Kidney capillary endothelial cell (primary cell): ENCODE measurements at places on chromosomes 4 and X.
A peak's percentile ranks its signal among the peaks of the same experiment; 100 is the strongest.

DNA sequence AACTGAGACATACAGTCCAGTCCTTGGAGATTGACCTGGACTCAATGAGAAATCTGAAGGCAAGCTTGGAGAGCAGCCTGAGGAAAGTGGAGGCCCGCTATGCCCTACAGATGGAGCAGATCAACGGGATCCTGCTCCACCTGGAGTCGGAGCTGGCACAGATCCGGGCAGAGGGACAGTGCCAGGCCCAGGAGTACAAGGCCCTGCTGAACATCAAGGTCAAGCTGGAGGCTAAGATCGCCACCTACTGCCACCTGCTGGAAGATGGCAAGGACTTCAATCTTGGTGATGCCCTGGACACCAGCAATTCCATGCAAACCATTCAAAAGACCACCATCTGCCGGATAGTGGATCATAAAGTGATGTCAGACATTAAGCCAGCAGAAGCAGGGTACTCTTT lies 20.4 kb upstream of the FRMPD3 start:
- peak; percentile 8 for DNase-seq

- DNase-seq = no peak
These were observed 9.9 kb downstream of the BCAP31 start for GRCh38 chrX:153714256-153714655.

DNA sequence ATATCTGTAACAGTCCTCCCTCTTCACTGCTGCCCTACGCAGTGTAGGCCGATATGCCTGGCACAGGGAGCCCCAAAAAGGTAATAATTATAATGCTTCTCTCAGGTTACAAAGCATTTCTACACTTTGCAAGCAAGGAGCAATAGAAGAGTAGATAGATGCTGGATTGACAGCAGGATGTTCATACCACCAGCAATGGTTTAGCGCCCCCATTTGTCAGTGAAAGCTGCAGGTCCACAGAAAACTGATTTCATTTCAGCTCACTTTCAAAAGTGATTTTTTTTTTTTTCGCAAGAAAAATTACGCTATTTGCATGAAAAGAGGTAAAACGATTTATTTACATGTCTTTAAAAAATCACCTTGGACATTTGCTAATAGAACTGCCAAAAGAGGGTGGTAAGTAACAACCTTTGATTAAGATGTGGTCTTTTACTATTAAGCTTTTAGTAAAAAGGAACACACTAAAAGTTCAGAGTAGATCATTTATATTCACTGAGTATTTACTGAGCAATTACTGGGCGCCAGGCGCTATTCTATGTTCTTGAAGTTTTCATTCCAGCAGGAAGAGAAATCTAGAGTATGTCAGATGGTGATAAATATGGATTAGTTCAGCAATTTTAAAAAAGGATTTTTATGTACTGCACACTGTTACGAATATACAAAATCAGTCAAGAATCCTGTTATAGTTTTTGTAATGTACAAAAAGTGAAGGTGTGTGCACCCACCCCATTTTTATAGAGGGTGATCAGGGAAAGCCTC lies 34.4 kb downstream of the HPF1 start:
- no peak for DNase-seq

DNA sequence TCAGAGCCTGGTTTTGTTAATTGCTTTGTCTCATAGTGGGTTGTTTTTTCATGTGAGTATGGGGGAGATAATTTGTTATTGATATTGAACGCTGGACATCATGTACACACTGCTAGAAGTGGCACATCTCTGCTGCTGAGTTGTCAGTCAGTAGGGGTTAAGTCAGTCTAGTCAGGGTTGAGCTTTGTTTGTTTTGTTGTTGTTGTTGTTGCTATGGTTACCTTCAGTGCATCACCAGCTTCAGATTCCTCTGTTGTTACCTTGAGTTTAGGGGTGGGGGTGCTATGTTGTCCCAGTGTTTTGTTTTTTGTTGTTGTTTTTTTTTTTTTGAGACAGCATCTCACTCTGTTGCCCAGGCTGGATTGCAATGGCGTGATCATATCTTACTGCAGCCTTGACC lies 9.9 kb downstream of the YIPF6 start:
- DNase-seq = no peak

DNA sequence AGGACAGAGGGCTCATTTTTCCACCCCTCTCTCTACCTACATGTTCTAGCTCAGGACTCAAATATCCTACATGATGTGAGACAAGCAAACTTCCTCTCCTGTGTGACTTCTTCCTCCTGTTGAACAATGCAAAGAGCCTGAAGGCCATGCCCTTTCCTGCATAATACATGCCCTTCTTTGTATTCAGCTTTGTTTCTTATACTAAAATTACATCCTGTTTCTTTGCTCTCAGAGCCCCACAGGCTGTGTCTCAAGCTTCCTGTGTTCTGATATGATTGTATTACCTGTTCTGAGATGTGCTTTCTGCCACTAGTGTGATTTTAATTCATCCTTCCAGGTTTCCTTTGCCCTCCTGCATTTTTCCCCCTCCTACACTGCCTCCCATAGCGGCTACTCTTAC lies 166.4 kb upstream of the AFF2 start:
- DNase-seq = no peak

- no peak for DNase-seq
These were observed 354.0 kb downstream of the HS3ST1 start for GRCh38 chr4:11074581-11075241.

DNA sequence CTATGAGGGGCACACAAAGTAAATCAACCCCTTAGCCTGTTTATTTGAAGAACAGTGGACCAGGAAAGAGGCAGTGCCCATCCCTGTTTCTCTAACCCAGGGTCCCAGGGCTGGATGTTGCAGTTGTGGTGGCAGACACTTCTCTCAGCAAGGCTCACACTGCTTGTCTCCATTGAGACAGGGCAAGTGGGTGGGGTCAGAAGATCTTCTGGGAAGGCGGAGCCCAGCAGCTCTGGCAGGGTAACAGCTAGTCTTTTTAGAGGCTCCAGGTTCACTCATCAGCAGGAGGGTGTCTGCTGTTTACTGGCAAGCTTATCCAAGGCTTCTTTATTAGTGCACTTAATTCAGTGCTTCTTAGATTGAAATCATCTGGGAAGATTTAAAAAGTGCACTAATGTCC lies 659.8 kb upstream of the DIPK2B start:
- no peak for DNase-seq

- DNase-seq = no peak
These were observed 16.8 kb downstream of the BCAP31 start for GRCh38 chrX:153707406-153707805.

DNA sequence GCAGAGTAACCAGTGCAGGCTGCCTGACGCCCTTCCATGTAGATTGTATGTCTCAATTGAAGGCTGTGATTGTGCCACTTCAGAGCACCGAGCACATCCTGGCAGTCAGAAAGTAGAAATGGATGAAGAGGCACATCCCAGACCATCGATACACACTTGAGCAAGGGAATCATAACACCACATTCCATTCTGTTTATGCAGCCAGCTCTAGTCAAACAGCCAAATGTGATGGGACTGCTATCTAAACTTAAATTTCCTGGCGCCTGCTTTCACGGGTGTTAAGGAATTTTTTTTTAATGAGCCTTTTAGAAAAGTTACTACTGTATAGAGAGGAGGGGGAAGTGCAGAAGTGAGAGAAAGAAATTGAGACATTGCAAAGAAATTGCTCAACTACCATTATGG lies 84.4 kb downstream of the PPARGC1A start:
- no peak for DNase-seq

DNA sequence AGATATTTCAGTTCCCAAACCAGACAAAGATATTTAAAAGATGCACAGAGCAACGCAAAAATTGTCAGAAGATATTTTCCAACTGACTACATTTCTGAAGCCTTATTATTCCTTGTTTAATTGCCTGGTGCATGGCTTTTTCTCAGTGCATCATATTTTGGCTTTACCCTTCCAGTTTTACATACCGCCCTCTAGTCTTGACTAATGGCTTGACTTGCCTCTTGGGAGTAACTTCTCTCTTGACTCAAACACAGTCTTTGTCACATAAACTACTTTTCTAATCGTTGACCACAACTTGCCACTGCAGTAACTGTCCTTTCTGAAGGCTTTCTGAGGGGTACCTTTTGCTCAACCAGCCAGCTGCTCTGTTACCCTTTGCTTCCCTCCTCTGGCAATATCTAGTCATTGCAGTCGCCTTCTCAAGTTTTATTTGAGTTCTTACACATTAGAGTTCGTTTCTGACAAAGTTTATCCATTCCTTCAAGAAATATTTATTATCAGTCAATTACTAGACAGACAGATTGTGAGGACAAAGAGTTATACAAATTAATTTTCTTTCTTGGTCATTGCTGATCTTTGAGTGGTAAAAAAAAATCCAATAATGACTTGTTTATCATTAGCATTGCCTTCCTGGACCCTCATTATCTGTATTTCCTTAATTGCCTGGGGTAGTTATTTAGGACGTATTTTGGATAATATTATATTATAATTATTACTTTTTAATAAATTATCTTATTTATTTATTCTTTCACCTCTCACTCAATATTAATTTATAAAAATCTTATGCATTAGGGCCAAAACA lies 506.9 kb upstream of the PCDH10 start:
- DNase-seq = peak; percentile 33

DNA sequence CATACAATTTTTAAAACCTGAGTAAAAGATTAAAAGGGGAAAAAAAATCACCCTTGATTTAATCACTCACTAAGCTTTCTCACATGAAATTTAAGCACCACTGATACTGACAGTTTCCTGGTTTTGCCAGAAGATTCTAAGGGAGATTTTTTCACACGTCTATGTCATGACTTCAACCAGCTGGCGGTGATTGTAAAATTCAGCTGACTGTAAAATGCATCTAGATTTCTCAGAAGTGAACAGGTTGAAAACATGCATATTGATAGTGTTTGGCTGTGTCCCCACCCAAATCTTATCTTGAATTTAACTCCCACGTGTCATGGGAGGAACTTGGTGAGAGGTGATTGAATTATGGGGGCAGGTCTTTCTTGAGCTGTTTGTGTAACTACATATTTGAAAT lies 566.8 kb downstream of the PCDH18 start:
- no peak for DNase-seq

DNA sequence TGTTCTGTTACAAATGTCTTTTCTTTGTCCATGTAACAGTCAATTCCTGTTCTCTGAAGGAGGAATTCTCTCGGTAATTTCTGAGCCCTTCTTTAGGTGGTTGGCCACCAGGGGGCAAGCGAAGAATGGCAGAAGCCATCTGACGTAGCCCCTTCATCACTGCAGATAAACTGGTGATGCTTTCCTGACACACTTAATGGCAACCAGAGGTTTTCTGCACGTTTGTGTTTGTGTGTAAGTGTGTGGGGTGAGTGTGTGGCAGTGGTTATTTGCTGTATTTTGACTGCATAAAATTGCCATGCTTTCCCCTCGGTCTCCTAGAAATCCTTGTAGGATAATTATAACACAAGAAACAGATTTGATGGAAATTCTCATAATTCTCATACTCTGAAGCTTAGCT lies 64.8 kb upstream of the STOX2 start:
- peak; percentile 68 for DNase-seq

- DNase-seq = no peak
These were observed 123.5 kb downstream of the CAMK2D start for GRCh38 chr4:113637823-113638561.

- DNase-seq = no peak
These were observed 82.9 kb upstream of the MID1IP1 start for GRCh38 chrX:38718311-38718710.

- no peak for DNase-seq
These were observed 69.3 kb downstream of the BTC start for GRCh38 chr4:74724979-74725378.

- no peak for DNase-seq
These were observed 157.4 kb upstream of the PDE5A start for GRCh38 chr4:119785963-119786362.

DNA sequence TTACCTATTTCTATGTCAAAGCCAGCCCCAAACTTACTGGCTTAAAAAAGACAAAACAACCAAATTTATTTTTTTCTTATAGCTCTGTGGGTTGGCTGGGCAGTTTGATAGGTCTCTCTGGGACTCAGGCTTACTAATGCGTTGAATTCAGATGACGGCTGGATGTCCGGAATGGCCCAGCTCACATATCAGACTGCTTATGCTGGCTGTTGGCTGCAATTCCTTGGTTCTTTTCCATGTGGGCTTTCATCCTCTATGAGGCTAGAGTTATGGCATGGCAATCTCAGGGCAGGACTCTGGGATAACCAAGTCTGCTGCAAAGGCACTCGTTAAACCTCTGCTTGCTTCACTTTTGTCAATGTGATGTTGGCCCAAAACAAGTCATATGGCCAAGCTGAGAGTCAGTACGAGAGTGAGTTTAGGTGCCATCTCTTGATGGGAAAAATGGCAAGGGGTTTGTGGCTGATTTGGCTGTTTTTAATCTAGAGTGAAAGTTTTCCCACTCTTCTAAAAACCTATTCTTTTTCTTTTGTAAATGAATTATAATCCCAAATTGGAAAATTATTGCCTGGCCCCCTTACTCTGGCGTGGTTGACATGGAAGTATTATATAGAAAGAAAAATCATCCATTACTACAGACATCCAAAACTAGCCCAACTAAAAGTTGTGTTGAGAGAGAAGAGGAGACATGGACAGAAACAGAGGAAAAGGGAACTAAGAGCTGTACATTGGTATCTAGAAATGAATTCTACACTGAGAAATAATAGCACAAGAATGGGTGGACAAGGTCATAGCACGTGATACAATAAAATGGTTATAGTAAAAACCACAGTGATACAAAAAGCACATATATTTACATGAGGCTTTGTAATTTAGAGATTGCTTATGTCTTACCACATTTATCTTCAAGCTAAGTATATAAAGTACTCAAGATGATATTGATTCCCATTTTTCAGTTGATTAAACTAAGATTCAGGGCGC lies 6.6 kb downstream of the PRIMPOL start:
- no peak for DNase-seq

DNA sequence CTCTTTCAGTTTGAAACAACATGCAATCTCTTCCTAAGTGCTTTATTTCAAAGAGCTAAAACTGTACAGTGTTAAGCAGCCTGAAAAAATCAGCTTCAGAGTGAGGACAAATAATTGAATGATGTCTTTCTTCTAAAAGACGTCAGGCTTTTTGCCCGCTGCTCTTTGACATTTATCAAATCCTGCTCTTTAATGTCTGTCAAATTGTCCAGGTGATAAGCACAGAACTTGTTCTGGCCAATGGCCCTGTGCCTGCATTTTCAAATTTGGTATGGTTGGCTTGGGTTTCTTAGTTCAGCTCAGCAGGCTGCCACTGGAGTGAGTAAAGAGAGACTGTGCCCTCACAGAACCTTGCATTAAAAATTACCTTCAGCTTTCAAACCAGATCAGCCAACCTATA lies 712.9 kb upstream of the LCORL start:
- no peak for DNase-seq

DNA sequence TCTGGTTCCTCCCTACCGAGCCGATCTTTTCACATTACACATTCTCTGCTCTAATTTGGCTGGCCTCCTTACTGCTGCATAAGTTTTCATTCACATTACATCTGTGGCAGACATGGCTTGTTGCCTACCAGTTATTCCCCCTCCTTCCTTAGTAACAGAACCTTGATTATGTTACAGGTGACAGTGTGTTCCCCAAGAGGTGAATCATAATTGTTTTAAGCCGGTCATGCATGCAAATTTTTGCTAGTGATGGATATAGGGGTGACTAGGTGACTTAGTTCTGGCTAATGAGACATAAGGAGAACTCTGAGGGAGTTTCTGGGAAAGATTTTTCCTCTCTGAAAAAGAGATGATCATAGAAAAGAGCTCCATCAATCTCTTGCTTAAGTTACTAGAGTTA lies 8.4 kb upstream of the LAMP2 start:
- DNase-seq = no peak

- DNase-seq = no peak
These were observed 5.1 kb upstream of the RAPGEF2 start for GRCh38 chr4:159097785-159098184.
